CD14-positive monocyte (primary cell): ENCODE measurements at places on chromosomes 16 and 17.

- peak; percentile 70 for DNase-seq
Observed at GRCh38 chr16:27374804-27375425, 27.1 kb upstream of the IL21R start.

- DNase-seq = no peak
Observed at GRCh38 chr17:38444151-38444550, 15.9 kb downstream of the ARHGAP23 start.

- no peak for DNase-seq
Observed at GRCh38 chr16:86403541-86404163, 106.7 kb upstream of the FOXF1 start.

DNA sequence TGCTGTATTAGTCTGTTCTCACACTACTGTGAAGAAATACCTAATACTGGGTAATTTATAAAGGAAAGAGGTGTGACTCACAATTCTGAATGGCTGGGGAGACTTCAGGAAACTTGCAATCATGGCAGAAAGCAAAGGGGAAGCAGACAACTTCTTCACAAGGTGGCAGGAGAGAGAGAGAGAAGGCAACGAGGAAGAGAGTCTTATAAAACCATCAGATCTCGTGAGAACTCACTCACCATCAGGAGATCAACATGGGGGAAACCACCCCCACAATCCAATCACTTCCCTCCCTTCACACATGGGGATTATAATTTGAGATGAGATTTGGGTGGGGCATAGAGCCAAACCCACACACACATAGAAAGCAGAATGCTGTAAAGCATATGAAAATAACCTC lies 896.2 kb downstream of the CDH11 start:
- DNase-seq = no peak

GRCh38 chr17:45383003-45383402 lies 49.7 kb downstream of the ARHGAP27 start:
- no peak for DNase-seq

DNA sequence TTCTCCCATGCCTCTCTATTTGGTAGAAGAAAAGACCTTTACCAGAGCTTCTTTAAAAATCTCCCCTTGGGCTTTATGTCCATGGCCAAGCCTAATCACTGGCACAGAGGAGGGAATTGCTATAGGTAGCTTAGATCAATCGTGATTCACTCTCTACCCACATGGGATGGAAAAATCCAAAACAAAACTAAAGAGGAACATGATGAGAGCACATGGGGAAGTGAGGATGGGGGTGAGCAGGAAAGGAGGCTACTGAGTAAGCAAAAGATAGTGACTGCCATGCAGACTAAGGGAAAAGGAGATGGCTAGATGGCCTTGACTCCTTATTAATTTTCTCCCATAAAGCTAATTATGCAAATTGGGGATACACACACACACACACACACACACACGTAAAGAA lies 201.2 kb downstream of the HS3ST3A1 start:
- no peak for DNase-seq

DNA sequence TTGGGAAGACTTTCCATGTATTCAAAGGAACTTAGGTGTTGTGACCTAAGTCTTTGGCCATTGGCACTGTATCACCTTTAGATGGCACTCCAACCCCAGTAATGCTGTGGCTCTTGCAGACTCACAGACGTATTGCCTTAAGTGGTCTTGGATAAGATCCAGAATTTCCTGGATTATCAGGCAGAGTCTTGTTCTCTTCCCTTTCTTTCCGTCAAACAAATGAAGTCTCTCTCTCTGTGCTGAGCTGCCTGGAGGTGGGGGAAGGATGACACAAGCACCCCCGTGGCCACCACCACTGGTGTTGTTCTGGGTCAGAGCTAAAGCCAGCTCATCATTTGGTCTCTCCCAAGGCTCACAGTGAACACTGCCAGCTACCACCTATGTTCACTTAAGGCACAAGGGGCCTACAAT lies 789.9 kb upstream of the KIF2B start:
- DNase-seq = no peak

- DNase-seq = no peak
Observed at GRCh38 chr16:47904691-47905090, 251.1 kb downstream of the ABCC12 start.

GRCh38 chr16:62170642-62171041 lies 134.4 kb upstream of the CDH8 start:
- no peak for DNase-seq

DNA sequence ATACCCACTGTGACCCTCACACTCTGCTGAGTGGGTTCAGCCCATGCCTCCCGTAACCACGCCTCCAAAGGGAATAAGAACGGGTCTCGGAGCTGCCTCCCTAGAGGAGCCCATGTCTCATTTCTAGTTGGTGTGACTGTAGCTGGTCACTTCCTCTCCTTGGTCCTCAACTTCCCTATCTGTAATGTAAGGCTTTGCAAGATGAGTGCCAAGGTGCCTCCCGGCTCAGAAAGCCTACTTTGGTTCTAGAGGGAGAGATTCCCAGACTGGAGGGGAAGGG lies 20.8 kb downstream of the C16orf74 start:
- peak; percentile 88 for DNase-seq

GRCh38 chr17:30253312-30253711 lies 17.8 kb upstream of the SLC6A4 start:
- no peak for DNase-seq

DNA sequence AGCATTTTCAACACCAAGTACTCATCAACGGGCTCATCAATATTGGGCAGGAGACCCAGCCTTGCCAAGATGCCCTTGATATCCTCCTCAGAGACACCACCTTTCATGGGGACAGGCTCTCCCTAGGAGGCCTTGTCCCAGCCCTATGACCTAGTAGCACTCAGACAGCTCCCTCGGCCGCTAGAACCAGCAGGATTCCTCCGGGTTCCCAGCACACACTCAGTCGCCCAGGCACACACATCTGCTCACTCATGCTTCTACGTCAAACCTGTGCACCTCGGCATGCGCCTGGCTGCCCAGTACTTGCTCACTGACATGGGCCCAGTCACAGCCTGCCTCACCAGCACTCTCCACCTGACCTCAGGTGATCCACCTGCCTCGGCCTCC lies 17.0 kb downstream of the SRCIN1 start:
- DNase-seq = no peak

DNA sequence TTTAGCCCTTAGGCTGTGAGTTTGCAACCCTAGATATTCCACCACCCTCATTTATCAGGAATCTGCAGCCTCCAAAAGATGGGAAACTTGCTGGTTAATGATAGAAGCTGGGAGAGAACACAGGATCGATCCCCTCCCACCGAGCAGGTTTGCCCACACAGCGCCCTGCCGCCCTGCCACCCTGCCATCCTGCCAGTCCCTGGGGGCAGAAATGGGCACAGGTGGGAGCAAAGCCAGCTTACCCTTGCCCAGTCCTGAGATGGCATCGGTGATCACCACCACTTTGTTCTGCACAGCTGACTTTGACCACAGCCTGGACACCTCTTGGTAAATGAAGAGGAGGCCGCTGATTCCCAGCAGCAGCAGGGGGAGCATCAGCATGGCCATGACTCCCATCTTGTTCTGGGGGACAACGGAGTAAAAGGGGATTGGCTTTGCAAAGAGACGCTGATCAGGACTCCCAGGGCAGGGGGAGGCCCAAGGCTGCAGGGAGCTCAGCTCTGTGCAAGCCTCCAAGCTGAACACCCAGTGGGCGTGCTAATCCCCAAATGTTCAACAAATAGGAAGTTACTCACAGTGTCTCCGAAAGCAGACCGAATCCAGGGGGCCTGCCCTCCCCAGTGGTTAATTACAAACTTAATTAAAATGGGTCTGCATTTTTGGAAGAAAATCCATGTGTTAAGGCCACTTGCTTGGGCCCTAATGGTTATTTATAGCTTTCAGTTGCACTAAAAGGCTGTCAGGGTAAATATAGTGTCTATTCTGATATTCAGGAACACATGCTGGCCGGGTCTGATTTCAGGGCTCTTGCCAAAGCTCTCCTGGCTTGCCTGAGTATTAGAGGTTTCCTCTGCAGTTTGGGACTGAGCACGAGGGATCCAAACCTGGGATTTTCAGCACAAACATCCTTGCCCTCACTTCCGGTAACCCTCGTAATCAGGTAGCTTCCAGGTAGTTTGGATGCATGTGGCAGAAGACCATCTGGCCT lies at the start of gene DHRS7C:
Gene DHRS7C, minus strand, starts transcription at position 704 of the 988 bp plus-strand sequence. Its CDS starts 308 bp downstream, at position 396.
- DNase-seq = no peak

- DNase-seq = no peak
Observed at GRCh38 chr17:32820440-32820839, 56.5 kb downstream of the MYO1D start.

DNA sequence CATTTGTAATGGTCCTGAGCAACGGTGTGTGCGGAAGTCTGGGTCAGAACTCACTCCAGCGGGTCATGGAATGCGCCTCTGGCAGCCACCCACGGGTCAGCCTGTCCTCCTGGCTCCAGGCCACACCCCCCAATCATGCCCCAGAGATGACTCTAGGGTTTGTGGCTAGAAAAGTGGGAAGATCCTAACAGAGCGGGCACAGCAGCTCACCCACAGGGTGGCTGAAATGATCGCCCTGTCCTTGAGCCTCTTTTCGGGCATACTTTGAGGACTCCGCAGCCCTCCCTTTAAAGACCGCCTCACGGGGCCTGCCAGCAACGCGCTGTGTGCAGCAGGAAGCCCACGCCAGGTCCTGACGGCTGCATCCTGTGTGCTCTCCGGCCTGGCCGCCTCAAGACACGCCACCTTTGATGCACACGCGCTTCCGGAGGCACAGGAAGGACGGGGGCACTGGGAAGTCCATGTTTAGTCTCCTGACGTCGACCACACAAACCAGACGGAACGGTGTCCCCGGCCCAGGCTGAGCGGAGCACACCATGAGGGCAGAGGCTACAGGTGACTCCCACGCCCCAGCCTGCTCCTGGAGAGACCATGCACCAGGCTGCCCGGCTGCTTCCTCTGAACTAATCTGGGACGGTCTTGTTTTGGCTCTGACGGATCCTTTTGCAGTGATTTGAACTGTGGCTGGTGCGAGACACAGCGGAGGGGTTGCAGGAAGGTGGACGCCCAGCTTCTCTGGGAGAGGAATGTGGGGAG lies 92.9 kb downstream of the TBC1D16 start:
- DNase-seq = no peak

- no peak for DNase-seq
Observed at GRCh38 chr16:19745286-19746010, 27.4 kb downstream of the IQCK start.

DNA sequence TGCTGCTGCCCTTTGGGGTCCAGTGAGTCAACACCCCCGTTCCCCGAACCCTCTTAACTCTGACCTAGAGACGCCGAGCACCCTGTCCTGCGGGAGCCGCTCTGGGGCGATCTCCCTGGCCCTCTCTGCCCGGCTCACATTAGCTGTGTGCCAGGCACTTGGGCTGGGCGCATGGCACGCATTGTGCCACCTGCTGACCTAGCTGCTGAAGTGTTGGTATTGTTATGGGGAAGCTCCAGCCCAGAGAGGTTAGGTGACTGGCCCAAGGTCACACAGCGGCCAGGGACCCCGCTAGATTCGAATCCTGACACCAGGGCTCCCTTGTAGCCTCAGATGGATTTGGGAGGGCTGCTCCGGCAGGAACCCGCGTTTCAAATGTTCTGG lies 1.1 kb downstream of the HSD17B1 start:
- DNase-seq = peak; percentile 33

DNA sequence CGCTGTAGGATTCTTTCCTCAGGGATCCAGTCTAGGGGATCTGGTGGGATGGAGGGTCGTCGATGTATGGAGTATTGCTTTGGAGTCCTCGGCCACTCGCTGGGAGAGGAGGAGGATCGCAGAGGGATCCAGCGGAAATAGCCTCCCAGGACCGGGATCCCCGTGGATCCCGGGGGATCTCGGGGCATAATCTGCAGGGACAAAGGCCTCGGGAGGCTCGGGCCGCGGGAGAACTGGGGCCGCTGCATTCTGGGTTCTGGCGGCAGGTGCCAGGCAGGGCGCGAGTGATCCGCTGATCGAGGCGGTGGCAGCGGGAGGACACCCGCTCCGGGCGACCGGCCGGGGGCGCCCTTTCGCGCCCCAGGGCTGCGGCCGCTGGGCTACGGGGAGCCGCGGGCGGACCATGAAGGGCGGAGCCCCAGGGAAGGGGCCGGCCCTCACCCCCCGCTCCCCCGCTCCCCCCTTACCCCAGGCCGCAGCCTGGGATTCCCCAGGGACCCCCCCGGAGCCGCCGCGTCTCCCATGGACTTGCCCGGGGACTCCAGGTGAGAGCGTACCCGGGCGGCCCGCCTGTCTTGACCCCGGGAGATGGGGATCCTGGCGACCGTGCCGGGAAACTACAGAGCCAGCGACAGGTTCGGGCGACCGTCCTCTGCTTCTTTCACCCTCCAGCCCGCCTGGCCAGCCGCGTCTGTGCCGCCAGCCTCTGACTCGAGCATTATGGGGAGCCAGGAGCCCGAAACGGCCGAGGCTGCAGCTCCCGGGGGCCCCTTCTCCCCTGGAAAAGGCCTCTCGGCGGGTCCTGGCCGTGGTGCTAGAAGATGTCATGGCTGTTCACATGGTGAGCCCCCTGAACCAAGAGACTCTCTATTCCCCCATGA lies 604 bp downstream of the PRR14 start:
- DNase-seq = peak; percentile 74

DNA sequence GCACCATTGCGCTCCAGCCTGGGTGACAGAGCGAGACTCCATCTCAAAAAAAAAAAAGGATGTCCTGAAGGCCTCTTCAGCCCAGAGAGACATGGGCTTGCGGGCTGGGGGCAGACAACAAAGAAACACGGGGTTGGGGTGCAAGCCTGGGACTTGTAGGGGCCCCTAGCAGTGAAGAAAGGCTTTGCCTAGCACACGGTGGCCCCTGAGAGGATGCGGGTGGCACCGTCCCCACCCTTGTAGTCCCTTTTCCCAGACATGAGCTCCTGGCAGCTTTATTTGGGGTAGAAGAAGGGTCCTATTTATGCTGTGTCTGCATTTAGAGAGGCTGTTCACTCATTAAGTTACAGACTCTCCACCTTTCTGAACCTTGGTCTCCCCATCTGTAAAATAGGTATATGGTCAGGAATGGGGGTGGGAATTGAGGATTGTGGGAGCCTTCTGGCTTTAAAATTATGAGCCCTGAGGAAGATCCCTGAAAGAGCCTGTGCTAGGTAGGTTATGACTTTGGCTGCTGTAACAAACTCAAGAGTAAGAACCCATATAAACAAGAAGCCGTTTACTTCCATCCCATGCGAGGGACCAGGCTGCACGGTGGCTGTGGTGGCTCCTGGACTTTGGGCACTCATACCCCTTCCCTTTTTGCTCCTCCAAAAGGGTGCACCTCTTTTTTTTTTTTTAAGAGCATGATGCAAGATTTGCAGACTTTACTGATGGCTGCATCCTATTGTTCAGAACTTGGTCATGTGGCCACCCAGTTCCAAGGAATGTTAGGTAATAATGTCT lies 20.6 kb upstream of the ADGRG1 start:
- no peak for DNase-seq

GRCh38 chr16:34743115-34743514 lies 1283.7 kb downstream of the TP53TG3F start:
- DNase-seq = no peak

GRCh38 chr16:56673921-56674320 lies 4.3 kb downstream of the MT1H start:
- no peak for DNase-seq

GRCh38 chr16:20504418-20504817 lies 53.1 kb downstream of the ACSM2A start:
- DNase-seq = no peak

GRCh38 chr16:79988089-79988488 lies 387.6 kb upstream of the MAF start:
- DNase-seq = no peak
